HuH-7.5 (cell line): ENCODE measurements at places on chromosomes 5 and 9.

DNA sequence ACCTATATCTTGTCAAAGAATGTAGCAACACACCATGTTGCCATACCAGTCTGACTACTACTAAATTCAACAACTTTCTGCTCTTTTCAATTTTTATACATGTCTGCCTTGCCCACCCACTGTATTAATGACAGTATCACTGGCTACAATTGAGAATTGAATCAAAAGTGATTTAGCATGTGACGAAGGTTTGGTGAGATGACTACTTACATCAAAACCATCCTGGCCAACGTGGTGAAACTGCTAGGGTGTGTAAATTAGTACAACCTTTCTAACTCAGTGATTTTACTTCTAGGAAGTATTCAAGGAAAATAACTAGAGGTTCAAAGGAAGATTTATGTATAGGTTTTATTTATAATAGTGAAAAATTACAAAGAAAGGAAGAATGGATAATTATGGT lies 109.8 kb downstream of the UNC13B start:
- no peak for DNase-seq

GRCh38 chr9:4894076-4894475 lies 91.0 kb upstream of the JAK2 start:
- no peak for DNase-seq

DNA sequence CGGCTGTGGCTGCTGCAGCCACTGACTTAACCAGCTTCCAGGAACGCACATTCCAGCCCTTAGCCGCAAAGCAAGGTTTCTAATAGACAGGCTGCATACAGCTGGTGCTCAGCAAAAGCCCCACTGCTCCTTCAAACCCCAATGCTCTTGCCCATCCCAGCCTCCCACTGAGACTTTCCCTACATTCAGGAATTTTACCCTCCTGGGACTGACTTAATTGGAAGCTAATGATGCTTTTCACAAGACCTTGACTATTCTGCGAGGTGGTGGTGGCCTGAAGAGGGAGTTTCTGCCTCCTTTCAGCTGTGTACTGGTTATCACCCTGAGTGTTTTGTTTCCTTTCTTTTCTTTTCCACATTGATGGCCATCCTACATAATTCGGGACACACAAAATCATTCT lies 164.9 kb upstream of the IRX1 start:
- no peak for DNase-seq

GRCh38 chr5:172805736-172806255 lies 28.3 kb upstream of the ERGIC1 start:
- no peak for DNase-seq

DNA sequence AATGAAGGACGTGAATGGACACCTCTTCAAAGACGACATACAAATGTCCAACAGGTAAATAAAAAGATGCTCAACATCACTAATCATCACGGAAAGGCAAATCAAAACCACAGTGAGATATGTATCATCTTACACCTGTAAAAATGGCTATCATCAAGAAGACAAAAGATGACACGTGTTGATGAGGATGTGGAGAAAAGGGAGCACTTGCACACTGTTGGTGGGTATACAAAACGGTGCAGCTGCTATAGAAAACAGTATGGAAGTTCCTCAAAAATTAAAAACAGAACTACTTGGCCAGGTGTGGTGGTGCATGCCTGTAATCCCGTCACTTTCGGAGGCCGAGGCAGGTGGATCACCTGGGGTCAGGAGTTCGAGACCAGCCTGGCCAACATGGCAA lies 47.9 kb downstream of the STK10 start:
- no peak for DNase-seq

GRCh38 chr5:158876263-158876942 lies 223.3 kb downstream of the EBF1 start:
- DNase-seq: no peak

- no peak for DNase-seq
These were observed 28.9 kb downstream of the CERT1 start for GRCh38 chr5:75482482-75482881.

DNA sequence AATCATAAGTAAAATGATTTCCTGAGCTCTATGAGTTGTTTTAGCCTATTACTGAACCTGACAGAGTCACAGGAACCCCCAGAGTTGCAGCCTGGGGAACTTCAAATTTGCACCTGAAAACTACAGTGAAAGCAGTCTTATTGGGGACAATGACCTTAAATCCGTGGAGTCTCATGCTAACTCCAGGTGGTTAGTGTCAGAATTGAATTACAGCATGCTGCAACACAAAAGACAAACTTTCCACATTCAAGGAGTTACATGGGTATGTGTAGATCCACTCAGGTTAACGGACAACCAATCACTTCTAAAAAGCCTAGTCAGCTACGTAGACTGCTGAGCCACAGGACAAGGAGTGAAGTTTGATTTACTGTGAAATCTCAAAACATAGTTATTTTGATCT lies 49.7 kb downstream of the PLPP1 start:
- no peak for DNase-seq

DNA sequence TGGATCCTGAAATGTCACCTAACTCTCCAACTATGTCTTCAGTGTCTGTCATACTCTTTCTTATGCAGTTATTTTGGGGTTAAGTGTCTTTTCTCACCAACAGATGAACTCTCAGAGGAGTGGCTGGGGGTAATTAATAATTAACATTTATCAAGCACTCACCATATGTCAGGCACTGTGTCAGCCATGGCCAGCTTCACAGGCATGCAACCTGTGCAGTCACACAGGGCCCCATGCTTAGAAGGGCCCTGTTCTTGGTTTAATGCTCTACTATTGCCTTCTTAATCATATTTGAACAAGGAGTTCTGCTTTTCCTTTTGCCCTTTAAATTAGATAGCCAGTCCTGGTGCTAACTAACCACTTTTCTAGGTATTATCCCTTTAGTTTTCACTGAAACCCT lies 3.4 kb upstream of the GRPEL2 start:
- DNase-seq: no peak

DNA sequence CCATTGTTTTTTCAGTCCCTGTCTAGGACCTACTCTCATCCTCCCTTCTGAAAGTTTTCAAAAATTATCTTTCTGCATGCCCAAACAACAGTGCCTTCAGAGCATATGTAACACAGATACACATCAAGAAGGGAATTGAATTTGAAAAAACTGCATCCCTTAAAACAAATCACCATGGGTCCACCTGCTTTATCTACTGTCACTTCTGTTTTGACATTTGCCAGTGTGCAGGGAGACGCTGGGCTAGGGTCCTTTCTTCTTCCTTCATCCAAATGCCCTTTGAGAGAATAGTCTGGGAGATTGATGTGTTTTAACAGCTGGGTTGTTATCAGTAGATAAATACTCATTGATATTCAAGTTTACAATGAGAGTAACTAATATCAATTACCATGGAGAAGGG lies 1630.1 kb downstream of the MAT2B start:
- no peak for DNase-seq

GRCh38 chr5:176648474-176649194 lies 1.4 kb downstream of the TSPAN17 start:
- DNase-seq: no peak

GRCh38 chr5:95733107-95733665 lies 2.0 kb downstream of the RHOBTB3 start:
- no peak for DNase-seq

GRCh38 chr9:92142329-92142728 lies 27.1 kb upstream of the SPTLC1 start:
- no peak for DNase-seq

DNA sequence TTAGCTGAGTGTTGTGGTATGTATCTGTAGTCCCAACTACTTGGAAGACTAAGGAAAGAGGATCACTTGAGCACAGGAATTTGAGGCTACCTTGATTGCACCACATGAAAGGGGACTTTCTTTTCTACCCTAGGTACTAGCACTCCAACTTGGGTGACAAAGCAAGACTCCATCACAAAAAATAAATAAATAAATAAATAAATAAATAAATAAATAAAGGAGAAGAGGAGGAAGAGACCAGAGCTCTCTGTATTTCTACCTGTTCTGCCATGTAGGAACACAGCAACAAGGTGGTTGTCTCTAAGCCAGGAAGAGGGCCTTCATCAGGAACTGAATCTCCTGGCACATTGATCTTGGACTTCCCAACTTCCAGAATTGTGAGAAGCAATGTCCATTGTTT lies 118.6 kb downstream of the HMHB1 start:
- no peak for DNase-seq

GRCh38 chr5:158755986-158756385 lies 343.7 kb downstream of the EBF1 start:
- DNase-seq: no peak

DNA sequence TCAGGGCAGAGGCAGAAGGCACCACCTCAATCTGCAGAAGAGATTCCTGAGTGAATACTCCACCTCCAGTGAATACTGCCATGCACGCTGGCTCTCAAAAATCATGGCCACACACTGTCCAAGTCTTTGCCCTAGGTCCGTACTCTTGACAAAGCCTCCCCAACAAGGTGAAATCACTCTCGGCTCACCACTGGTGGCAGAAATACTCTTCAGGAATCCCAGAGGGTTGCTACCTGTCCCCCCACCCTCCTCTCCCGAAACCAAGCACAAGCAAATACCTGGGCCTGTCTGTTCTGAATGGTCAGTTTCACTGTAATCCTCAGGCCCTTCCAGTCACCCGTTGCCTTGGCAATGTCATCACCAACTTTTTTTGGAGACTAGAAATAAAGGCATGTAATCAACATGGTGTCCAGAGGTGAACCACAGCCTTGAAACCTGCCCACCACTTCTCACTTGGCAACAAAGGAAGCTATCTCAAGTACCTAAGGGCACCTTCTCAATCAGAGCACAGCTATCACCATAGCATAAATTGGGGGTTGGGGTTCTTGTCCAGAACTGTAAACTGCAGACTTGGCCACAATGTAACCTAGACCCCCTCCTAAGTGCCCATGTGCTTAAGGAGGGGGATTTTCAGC lies 1.8 kb downstream of the RPL12 start:
- DNase-seq: no peak

- no peak for DNase-seq
These were observed 2.3 kb downstream of the P4HA2 start for GRCh38 chr5:132225165-132226032.

- DNase-seq: no peak
These were observed 103.4 kb upstream of the DMRTA1 start for GRCh38 chr9:22343218-22343611.

- no peak for DNase-seq
These were observed 528.1 kb upstream of the KLF4 start for GRCh38 chr9:108017671-108018070.

DNA sequence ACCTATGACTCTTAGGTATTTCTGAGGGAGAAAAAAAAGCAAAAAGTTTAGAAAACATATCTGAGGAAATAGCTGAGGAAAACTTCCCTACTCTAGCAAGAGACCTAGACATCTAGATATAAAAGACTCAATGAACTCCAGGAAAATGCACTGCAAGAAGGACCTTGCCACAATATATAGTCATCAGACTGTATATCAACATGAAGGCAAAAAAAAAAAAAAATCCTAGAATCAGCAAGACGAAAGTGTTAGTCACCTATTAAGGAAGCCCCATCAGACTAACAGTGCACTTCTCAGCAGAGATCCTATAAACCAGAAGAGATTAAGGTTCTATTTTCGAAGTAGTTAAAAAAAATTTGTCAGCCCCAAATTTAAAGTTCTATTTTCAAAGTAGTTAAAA lies 166.2 kb downstream of the TMEM38B start:
- DNase-seq: no peak

DNA sequence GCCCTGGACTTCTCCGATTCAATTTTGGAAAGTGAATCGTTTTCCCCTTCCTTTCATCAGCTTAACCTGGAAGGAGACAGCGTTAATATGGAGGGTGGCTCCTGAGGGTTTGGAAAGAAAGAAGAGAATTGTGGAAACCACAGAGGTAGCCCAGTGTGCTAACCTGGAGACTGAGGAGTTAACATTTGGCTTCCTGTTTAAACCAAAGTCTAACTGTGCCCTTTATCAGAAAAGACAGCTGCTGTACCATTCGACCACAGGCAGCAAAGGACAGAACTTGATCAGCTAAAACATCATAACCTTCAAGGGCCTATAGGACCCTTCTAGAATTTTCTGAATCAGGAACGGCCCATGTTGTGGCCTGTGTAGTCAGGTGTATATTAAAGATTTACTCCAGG lies 735 bp downstream of the IDNK start:
- DNase-seq: no peak

GRCh38 chr9:109411069-109411761 lies 86.9 kb downstream of the PTPN3 start:
- no peak for DNase-seq

DNA sequence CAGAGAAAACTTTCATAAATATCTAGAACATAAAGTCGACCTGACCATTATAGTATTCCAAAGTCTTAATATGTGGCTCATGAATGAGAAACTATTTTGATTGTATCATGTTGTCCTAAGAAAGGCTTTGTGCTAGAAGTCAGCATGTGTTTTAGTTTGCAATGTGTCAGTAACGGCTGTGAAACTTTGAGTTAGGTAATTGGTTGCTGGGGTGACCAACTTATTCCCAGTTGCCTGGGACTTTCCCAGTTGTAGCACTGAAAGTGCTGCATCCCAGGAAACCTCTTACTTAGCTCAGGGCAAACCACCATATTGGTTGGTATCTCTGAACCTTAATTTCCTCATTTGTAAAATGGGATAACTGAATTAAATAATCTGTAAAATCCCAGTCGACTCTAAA lies 114.6 kb upstream of the SLC12A2 start:
- DNase-seq: no peak

GRCh38 chr5:143653256-143653655 lies 158.7 kb upstream of the HMHB1 start:
- no peak for DNase-seq

DNA sequence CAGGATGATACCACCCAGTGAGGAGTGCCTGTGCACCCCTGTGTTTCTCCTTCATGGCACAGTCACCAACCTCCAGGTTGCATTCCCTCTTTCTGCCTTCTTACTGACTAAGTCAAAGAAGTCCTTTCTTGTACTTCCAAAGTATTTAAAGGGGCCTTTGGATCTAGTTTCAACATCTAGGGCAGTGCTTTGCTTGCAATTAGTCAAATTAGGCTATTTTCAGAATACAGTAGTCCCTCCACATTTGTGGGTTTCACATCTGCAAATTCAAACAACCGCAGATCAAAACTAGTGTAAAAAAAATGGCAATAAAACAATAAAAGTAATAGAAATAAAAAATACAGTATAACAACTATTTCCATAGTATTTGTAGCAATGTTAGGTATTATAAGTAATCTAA lies 333.9 kb upstream of the SEMA6A start:
- DNase-seq: no peak

- no peak for DNase-seq
These were observed 290.8 kb downstream of the YTHDC2 start for GRCh38 chr5:113804264-113804663.
